ENCODE measurements at places on chromosomes 1 and 21.
A peak's percentile ranks its signal among the peaks of the same experiment; 100 is the strongest.

DNA sequence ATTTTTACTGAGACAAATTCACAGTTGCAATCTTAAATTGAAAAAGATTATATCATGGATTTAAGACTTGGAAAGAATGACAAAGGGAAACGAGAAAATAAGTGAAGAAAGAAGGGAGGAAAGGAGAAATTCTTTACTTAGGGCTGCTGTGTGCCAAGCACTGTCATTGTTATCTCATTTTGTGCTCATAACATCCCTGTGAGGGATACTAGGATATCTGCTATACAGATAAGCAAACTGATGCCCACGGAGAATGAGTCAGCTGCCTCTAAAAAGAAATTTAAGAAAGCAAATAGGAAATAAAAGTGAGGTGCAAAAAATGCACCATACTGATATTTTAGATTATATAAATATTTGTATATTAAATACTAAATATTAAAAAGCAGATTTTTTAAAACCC, 183.6 kb upstream of the NR5A2 start:
- DNase-seq = no peak

GRCh38 chr1:221689138-221689537, 52.8 kb downstream of the DUSP10 start:
- no peak for DNase-seq

- DNase-seq = no peak
These were observed 57.4 kb downstream of the ARHGEF10L start for GRCh38 chr1:17596651-17597509.

DNA sequence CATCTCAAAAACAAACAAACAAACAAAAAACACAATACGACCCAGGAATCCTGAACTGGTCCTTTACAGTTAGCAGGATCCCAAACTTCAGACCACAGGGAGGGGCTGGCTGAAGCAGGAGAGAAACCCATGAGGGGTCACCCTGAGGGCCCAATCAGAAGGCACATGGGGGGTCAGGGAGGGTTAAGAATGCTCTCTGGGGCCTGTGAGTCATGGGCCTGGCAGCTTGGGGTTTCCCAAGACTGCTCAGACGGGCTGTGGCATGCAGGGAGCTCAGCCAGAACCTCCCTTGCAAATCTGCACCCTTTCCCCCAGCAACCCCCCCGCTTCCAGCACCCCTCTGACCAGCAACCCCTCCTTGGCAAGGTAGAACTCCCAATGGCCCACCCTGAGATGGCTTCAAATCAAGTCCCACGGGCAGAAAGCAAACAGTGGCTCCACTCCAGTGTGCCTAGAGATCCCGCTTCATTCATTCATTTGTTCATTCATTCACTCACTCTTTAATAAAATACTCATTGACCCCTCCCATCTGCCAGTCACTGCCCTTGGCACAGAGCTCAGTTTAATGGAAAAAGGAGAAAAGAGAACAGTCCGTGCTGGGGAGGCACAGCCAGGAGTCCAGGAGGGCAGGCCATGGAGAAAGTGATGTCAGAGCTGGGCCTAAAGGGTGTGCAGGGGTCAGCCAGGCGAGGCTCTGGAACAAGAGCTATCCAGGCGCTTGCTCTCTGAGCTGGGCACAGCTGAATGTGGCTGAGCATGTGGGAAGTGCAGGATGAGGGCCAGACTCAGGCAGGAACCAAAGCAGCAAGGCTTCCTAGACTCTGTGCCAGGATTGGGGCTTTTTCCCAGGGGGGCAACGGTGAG, 8.2 kb downstream of the UQCRHL start:
- DNase-seq = no peak

- no peak for DNase-seq
These were observed 61.6 kb downstream of the OPTC start for GRCh38 chr1:203555511-203556046.

DNA sequence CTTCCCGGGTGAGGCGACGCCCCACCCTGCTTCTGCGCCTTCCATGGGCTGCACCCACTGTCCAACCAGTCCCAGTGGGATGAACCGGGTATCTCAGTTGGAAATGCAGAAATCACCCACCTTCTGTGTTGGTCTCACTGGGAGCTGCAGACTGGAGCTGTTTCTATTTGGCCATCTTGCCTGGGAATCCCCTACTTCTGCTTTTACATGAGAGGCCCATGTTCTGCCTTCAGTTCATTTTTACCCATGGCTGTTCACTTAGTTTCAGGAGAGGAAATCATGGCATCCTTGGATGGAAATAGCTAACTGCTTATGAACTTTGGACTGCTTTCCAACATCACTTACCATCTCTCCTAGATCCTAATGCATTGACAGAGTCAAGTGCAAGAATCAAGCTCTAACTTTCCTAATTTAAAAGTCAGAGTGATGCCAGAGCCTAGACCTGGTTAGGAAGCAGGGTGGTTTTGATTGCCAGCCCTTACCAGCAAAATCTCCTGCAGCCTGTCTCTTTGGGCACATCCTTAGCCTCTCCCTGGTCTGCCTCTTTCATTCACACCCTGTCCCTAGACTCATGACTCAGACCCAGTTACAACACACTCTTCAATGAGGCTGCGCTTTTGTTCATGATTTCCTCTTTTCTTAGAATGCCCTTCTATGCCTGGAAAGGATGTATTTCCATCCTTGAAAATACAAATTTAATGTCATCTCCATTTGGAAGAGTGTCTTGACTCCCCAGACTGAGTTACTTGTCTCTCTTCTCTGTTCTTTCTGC, 137.2 kb downstream of the KCTD3 start:
- no peak for DNase-seq

- no peak for DNase-seq
These were observed 70.1 kb upstream of the GORAB start for GRCh38 chr1:170461762-170462384.

DNA sequence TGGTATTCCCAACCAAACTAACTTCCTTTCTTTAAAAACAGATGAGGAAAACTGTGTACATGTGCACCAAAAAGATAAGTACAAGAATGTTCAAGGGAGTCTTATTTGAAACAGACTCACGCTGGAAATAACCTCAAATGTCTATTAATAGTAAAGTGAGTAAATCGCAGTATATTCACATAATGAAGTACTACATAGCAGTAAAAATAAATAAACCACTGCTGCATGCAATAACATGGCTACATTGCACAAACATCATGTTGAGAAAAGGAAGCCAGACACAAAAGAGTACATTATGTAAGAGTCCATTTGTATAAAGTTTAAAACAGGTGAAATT, 5.2 kb upstream of the DENND2D start:
- DNase-seq = no peak

- DNase-seq = no peak
These were observed at the start of gene ESRRG for GRCh38 chr1:216723274-216723780. Gene ESRRG (minus strand): TSS chr1:216723429. CDS start chr1:216723299, 130 bp downstream.

- no peak for DNase-seq
These were observed at the start of gene MLLT11 for GRCh38 chr1:151060007-151060656. Gene MLLT11 (plus strand): TSS chr1:151060397. CDS start chr1:151067225, 6,828 bp downstream.

- no peak for DNase-seq
These were observed 57.8 kb downstream of the HS2ST1 start for GRCh38 chr1:86972262-86972661.

- no peak for DNase-seq
These were observed 227.3 kb downstream of the BRINP3 start for GRCh38 chr1:190250368-190250767.

DNA sequence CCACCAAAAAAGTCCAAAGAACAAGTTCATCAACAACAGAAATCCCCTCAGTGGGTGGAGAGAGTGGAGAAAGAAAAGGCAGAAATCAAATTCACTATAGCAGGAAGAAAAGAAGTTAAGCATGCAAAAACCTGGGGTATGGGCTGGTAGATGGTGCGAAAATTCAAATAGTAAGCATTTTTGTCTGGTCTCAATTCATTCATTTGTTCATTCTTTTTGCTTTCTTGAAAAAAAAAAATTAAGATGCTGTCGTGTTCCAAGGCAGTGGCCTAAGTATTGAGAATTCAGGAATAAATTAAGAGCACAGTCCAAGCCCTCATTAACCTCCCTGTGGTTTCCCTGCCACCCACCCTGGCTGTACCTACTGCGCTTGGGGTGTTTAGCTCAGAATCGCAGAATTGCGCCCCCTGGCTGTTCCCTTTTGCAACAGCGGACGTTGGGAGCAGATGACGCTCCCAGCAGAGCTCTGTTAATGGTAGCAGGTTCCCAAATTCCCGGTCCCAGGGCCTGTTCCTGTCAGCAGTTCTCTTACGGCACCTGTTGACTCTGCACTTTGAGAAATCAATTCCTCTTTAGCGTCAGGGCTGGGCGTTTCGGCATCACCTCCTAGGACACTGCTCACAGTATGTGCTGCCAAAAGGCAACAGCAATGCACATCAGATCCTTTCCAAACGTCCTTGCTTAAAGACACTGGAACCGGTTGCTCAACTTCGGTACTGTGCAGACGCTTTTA, 34.0 kb upstream of the SSX2IP start:
- no peak for DNase-seq

DNA sequence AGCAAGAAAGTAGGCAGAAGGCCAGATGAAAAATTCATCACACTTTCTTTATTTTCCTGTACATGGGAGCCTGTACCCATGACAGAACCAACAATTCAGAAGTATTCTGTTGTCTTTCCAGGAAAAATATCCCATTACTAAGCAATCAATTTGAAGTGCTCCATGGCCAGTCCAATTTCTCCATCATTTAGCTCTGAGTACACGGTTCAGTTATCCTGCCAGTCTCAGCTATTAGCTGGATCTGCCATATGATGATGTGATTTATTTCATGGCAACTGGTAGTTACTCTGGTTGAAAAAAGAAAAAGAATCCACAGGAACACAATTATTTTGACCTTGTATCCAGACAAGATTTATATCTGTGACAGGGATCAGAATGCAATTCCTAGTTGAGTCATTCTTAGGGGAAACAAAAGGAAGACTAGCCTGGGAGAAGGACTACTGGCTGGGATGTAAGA, 70.6 kb upstream of the GORAB start:
- DNase-seq = no peak

DNA sequence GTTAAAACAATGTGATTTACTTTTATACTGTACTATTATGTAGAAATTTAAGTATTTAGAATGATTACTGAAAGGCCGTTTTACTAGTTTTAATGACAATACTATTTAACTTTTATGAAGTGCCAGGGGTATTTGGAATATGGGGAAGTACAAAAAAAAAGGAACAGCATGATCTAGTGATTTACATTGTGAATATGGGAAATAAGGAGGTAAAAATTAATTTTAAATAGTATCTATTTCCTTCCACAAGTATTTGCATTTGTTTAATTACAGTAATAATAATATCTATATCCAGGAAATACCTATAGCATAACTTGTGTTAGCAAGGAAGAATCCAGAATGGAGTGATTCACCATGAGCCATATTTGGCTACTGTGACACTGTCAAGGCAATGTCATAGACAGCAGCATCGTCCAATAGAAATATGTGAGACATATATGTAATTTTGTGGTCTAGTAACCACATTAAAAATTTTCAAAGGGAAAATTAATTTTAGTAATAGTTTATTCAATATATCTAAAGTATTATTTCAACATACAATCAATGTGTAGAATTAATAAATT, 22.0 kb downstream of the CNST start:
- no peak for DNase-seq

- DNase-seq = no peak
These were observed 93.0 kb downstream of the EVI5 start for GRCh38 chr1:92691925-92692324.

DNA sequence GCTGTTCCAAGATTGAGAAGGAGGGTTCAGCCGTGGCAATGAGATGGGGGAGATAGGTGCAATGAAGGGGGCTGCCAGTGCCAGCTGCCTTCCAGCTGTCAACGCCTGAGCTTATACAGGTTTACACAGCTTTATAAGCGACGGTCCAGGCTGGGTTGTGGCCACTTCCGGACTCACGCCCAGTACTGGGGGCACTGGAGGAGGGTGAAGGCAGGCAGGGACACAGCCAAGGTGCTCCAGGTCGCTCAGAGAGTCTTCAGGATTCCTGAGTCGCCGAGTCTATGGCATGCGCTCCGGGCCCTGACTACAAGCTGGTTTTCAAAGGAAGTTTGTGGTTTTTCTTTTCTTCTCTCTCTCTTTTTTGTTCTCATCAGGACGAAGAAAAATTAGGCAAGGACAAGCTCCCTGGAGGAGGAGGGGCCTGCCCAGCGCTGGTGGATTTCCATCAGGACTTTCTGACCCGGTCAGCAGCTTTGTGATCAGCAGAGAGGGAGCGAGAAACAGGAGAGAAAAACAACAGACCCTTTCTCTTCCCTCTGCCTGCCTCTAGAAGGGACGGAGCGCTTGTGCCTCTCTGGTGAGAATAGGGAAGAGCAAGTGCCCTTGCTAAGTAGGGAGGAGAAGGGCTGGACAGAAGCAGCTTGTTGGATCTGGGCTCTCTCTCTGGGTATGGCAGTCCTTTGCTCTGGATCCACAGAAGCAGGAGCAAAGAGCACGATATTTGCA, at the start of gene MINDY1:
Gene MINDY1 (minus strand): TSS at position 576 of the 726 bp plus-strand sequence. CDS start 4,285 bp downstream, outside the sequence.
- DNase-seq = no peak

- no peak for DNase-seq
These were observed 1.4 kb downstream of the PEAR1 start for GRCh38 chr1:156894711-156895454.

GRCh38 chr1:226547754-226548191, 791 bp upstream of the STUM start:
- DNase-seq = no peak

GRCh38 chr21:32190493-32191144, 88.2 kb downstream of the MIS18A start:
- DNase-seq = no peak

GRCh38 chr1:24413350-24414163, at the start of gene STPG1:
Gene STPG1 (minus strand): TSS chr1:24413782. CDS start chr1:24401388, 12,394 bp downstream.
- DNase-seq = peak; percentile 20

- DNase-seq = no peak
These were observed 11.2 kb upstream of the AK2 start for GRCh38 chr1:33047839-33048305.

DNA sequence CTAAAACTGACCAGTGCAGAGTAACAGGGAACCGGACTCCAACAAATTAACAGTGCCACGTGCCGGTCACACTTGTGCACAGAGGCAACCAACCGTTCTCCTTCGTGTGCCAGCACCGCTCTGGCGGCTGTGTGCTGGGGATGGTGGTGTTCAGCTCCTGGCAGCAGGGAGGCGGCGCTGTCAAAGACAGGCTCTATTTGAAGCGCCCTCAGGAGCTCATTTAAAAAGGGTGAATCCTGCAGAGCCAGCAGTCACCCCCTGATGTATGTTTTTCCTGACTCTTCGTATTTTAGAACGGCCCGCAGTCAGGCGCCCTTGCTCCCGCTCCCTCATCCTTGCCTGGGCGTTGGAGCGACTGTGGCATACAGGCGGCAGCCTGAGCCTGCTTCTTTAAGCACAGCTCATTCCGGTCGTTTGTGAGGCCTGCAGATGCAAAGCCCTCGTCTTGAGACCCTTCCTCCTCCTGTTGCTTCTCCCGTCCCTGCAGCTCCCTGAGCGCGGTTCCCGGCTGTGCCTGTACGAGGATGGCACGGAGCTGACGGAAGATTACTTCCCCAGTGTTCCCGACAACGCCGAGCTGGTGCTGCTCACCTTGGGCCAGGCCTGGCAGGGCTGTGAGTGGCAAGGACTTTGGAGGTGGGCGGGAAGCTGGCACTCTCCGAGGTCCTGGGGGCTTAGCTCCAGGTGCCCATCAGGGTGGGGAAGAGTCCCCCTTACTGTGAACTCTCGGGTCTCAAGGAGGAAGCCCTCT, 1.1 kb downstream of the DFFB start:
- no peak for DNase-seq

DNA sequence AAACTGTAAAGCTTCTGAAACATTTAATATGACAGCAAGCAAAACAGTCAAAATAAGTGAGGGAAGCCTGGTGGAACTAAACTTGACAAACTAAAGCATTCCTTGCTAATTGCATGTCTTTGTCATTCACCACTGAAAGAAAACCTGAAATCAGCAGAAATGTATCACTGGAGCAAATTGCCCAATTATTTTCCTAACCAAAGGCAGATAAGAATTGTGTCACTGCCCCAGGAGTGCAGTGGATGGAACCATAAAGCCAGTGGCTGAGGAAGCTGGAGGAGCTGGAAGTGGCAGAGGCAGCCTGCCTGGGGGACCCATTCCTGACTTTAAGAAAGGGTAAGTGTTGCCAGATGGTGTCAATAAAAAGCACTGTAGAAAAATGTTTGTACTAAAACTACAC, 2.7 kb upstream of the SLC30A10 start:
- no peak for DNase-seq
